ENCODE measurements at places on chromosomes 2 and 18.

DNA sequence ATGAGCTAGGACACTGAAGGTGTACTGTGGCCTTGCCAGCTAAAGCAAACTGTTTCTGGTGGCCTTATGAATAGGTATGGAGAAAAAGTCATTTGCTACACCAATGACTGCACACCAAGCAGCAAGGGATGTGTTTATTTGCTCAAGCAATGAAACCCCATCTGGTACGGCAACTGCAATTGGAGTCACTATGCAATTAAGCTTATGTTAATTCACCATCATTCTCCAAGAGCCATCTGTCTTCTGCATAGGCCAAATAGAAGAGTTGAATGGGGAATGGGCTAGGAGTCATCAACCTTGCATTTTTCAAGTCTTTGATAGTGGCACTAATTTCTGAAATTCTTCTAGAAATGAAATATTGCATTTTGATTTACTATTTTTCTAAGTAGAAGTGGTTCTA, 372.0 kb downstream of the KCNJ3 start:
- DNase-seq, result no peak

GRCh38 chr2:190318514-190318913, 1.1 kb downstream of the HIBCH start:
- DNase-seq, result no peak

- DNase-seq, result no peak
Observed at GRCh38 chr2:230230496-230231200, 5.1 kb downstream of the SP140 start.

GRCh38 chr2:48200620-48201293, 294.5 kb upstream of the FBXO11 start:
- DNase-seq, result no peak

DNA sequence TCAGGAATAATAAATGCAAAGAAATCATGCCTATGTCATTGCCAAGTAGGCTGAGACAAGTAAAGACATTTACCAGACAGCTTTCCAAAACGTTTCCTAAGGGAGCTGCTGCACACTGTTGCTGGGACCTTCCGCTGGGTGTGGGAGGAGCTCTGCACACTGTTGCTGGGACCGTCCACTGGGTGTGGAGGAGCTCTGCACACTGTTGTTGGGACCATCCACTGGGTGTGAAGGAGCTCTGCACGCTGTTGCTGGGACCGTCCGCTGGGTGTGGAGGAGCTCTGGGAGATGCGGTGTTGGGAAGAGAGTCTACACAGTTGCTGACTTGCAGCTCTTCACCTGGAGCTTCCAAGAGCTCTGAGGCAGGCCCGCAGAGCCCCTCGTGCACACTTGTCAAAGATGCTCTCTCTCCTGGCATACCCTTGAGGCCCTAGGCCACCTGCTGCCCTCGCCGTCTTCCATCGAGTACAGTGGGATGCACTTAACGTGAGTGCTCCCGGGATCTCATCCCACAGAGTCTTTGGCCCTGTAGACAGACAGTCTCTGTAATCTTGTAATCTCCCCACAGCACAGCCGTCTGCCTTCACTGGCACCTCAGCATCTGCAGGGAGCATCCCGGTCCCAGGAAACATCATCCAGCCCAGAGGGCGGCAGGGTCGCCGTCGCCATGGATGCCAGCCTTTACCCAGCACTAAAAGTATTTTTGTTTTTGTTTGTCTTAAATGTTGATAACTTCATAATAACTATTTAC, 51.4 kb downstream of the TRAPPC12 start:
- no peak for DNase-seq

DNA sequence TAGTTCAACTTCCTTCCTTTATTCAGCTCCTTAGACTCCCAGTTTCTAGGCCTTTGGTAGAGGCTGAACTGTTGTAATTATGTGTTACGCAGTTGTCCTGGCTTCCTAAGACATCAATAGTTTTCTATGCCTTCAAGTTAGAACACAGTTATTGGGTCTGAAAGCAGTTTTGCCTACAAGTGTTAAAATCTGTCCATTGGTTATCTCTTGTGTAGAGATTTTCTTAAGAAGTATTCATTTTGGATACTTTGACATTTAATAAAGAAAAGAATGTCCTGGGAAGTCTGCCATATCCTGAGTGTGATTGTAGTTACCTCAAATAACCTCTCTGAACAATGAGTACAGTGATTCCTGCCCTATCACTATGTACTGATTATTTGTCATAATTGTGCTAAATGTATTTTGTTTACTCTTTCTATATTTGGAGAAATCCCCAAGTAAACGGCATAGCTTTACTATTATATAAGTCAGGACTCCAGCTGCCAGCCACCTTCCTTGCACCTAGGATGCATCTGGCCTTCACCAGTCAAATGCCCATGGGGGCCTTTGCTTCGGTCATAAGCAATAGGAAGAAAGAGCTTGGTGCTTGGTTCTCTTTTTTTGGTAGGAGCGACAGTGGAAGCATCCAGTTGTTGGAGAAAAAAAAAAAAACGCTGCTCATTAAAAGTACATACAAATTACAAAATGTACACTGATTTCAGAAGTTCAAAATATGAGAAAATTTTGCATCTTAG, 449.5 kb upstream of the PKDCC start:
- peak; percentile 14 for DNase-seq

GRCh38 chr2:106638043-106638442, 150.9 kb downstream of the CD8B2 start:
- no peak for DNase-seq

GRCh38 chr2:33059471-33060156, 112.9 kb downstream of the LTBP1 start:
- DNase-seq, result no peak

DNA sequence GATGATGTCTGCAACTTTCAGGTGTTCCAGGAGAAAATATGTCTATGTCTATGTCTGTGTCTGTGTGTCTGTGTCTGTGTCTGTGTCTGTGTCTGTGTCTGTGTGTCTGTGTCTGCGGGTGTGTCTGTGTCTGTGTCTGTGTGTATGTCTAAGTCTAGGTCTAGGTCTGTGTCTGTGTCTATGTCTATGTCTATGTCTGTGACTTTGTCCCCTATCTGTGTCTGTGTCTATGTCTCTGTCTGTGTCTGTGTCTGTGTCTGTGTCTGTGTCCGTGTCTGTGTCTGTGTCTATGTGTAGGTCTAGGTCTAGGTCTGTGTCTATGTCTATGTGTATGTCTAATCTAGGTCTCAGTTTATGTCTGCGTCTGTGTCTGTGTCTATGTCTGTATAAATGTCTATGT, 10.5 kb downstream of the IL1R2 start:
- DNase-seq, result no peak

DNA sequence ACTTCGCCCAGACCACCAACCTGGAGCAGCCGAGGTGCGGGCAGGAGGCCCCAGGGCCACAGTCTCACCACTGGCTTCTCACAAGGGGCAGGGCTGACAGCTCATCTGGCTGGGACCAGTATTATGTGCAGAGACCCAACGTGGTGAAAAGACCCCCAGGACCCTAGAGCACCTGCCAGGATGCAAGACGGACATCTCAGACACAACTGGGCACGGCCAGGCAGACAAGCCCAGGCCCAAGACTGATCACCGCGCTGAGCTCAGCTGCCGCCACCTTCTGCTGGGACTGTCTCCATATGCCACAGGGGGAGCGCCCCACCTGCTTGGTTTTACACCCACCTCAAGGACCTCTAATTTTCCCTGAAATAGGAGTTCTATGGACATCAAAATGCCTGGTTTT, 23.2 kb downstream of the HDAC4 start:
- DNase-seq, result peak; percentile 22

DNA sequence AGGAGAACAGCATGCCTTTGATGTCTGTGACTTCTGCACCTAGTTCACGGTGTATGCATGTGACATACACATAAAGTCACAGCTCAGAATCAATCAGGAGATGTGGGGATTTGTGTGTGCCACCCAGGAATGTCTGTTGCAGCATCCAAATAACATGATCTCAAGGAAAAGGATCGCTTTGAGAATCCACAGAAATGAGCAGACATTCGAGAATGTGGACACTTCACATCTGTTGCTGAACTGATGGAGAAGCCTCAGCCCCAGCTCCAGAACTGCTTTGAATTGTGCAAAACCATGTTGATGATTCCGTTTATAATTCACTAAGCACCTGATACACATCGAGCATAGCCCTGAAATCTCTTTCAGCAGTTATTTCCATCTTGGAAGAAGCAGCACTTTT, 208.6 kb downstream of the CMPK2 start:
- DNase-seq, result no peak

GRCh38 chr2:106061611-106062349, 132.3 kb downstream of the UXS1 start:
- no peak for DNase-seq

DNA sequence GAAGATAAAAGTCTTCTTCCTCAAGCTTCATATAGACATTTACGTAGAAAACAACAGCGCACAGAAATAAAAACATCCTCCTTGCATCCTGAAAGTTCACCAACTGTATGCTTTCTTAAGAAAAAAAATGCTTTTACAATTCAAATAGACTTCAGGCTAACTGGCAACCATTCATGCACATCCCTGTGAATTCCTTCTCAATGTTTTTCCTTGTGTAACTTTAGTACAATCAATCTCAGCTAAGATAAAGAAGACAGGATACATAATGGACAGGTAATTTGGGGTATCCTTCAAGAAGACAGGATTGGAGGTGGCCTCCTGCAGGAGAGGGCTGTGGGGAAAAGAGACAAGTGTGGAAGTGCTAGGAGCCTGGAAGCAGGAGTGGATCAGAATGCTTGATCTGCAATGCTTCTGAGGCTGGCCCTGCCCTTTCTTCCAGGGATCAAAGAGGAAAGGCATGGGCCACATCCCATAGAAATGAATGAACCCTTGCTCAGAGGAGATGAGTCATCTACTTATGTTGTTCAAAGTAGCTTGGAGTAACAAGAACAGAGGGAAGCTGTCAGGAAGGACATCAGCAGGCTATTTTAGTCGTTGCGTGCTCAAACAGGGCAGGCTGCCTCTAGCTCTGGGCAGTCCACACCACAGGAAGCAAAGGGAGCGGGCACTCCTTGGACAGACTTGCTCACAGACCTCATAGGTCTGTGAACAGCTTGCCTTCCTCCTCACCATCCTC, 126.6 kb downstream of the TMEM131 start:
- peak; percentile 33 for DNase-seq

GRCh38 chr2:241323778-241324177, 8.1 kb downstream of the SEPTIN2 start:
- no peak for DNase-seq

- no peak for DNase-seq
Observed at GRCh38 chr2:149160701-149161217, 122.3 kb downstream of the LYPD6B start.

GRCh38 chr2:168203762-168204693, 43.4 kb downstream of the STK39 start:
- no peak for DNase-seq

DNA sequence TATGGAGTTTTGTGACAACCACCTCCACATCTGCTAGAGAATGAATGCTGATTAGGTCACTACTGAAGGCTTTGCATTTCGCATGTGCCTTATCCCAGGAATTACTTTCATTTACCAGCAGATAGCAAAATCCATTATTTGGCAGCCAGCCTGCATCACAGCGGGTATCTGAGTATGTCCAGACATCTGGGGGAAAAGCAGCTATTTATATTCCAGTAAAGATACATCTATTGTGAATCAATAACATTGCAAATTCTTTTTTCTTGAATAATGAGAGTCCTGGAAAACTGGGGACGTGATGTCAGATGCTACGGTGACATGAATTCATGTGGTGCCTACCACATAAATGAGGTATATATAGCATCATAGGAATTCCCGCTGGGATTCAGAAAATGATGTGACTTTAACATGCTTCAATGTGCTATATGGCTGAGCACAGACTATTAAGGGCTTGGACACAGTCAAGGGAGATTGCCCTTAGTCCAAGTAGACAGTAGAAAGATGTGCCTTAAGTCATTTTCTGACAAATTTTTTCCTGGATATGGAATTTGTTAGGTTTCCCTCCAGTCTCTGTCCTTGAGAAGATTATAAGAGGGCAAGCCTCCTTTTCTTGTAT, 84.2 kb upstream of the CD302 start:
- DNase-seq, result no peak

GRCh38 chr2:72983500-72984161, 66.3 kb downstream of the EMX1 start:
- DNase-seq, result no peak

DNA sequence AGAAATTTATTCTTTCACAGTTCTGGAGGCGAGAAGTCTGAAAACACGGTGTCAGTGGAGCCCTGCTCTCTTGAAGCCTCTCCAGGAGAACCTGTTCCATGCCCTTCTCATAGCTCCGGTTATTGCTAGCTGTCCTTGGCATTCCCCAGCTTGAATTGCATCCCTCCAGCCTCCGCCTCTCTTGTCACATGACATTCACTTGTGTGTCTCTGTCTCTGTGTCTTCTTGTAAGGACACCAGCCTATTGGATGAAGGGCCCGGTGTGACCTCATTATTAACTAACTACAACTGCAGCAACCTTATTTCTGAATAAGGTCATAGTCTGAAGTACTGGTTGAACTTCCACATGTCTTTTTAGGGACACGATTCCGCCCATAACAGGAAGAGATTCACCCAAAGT, 4.5 kb upstream of the PRSS56 start:
- no peak for DNase-seq

- DNase-seq, result peak; percentile 61
Observed at GRCh38 chr2:173982918-173983317, 17.7 kb upstream of the SP3 start.

GRCh38 chr2:204722207-204722606, 176.9 kb downstream of the PARD3B start:
- DNase-seq, result no peak

GRCh38 chr18:58015065-58015780, 28.8 kb upstream of the NEDD4L start:
- no peak for DNase-seq

DNA sequence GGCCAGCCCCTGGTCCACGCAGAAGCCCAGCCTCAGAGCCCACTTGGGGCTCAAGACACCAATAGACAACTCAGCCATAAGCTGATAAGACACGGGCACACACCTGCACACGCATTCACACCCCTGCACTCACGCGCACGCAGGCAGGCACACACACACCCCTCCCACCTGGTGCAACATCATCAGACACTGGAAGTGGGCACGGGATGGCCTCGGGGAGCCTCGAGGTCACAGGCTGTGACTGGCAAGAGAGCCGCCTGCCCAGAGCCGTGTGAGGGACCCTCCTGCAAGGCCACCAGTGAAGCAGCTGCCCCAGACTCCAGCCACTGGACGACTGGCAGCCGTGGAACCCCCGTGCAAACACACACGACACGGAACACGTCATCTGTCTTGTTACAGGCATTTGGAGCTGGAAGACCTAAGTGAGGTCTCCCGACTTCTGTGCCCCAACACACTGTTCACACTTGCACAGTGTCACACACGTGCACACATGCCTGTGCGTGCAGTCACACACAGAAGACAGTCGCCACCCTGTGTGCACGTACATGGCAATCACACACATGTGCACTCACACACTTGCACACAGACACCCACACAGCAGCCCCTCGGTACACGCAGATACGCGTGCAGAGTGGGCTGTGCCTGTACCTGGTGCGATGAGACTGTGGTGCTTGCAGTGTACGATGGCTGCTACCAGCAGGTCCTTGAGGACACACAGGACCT, 959 bp downstream of the MAB21L4 start:
- DNase-seq, result no peak

- DNase-seq, result no peak
Observed at GRCh38 chr18:47560723-47561715, 309.6 kb upstream of the SKOR2 start.

- DNase-seq, result no peak
Observed at GRCh38 chr2:233375490-233376314, 21.4 kb downstream of the DGKD start.
